Spleen (tissue), 13 donors: ENCODE measurements at places on chromosomes 7 and 10.

- DNase-seq: no peak
Observed at GRCh38 chr7:514651-515598, 4.7 kb downstream of the PDGFA start.

- no peak for DNase-seq
Observed at GRCh38 chr10:89263091-89263490, 11.5 kb upstream of the LIPA start.

GRCh38 chr10:118698421-118698820 is 56.3 kb downstream of the CACUL1 start:
- DNase-seq: peak; percentile 73

- DNase-seq: no peak
Observed at GRCh38 chr7:17302575-17303142, 4.2 kb downstream of the AHR start.

DNA sequence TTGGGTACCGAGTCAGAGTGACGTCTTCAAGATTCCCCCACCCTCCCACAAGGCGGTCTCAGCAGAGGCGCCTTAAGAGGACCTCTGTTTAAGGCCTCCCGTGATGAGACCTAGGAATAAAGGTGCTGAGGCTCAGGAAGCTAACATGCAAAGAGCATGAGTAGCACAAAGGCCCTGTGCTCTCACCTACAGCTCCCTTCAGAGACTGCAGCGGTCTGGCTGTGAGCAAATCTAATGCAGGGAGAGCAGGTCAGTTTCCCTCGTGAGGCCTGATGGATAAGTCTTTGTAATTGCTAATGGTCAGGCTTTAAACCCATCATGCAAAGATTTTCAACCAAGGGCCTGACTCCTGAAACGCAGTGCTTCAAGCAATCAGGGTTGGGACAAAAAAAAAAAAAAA is 909.3 kb upstream of the GHITM start:
- DNase-seq: no peak

DNA sequence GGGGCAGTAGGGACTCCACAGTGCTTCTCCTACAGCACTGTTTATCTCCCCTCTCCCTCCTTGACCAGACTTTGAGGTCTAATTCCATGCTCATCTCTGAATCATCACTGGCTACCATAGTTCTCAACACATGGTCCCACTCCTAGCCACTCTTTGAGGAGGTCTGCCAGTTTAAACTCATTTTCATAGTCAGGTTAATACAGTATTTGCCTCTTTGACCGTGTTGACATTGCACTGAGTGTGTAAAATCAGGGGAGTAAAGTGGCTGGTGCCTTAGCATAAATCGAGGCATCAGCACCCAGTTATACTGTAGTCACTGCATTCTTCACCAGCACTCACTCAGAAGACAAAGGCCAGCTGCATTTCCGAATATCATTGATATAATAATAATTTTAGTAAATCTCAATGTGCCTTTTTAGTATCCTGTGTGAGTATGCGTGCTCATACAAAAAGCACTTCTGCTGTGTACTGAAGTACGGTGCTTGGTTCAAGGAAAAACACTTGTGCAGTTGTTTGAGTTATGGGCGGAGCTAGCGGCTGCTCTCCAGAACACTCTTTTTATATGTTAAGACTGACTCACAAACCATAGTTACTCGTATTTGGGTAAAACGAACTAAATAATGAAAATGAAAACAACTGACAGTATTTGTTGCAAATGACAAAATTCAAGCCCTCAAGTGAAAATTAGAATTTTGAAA is 89.7 kb downstream of the GALNT11 start:
- no peak for DNase-seq

DNA sequence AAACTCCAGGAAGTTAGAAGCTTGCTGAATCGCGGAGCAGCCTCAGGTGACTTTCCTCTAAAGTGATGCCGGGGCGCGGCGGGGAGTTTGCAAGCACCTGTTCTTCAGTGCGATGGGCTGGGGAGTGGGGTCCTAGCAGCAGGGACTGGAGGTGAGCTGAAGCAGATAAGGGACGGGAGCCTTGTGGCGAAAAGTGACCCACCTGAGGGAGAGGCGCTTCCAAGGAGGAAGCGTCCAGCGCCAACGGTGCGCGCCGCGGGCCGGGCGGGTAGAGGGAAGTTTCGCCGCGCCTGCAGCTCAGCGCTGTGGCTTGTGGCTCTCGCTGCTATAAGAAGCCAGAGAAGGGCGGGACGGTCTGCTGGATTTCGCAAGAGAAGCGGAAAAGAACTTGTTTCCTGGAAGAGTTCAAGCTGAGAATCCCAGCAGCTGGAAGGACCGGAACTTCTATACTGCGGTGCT is at the start of gene STEAP4:
STEAP4 (minus strand) TSS at position 305 of the 459 bp plus-strand sequence. CDS start 22,625 bp downstream, outside the sequence.
- peak; percentile 93 for DNase-seq
